ENCODE measurements at places on chromosomes 2 and 18.

DNA sequence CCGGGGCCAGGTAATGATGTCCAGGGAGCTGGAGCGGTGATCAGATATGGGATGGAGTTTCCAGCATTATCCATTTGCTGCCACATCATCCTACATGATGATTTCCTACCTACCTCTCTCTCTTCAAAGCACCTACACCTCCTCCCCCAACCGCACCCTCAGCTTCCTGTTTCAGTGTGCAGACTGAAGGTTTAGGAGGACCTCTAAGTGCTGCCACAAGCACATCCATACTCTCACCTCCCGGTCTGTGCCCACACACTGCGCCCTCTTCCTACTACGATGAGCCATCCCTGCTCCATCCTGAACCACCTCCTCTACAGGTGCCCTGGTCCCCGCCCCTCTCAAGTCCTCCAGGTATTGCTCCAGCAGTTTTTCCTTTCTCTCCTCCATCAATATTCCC is 123.7 kb downstream of the ALPK2 start:
- peak; percentile 69 for ATAC-seq

DNA sequence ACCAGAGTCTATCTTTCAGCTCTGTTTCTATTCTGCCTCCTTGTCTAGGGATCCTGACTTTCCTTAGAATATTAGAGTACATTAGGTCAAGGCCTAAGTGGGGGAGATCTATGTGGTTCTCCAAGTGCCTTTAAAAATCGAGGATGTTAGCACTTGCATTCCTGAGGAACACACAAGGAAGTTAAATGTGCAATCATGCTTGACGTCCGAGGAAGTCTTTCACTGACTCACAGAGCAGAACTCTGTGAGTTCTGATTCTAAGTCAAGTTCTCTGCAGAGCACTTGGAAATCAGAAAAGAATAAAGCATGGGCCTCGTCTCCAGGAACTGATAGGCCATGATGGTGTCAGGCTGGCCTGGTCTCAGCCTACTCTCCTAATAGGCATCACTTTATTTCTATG is 17.2 kb downstream of the FHOD3 start:
- ATAC-seq = no peak

- no peak for ATAC-seq
These were observed 80.5 kb upstream of the SPATS2L start for GRCh38 chr2:200225951-200226350.

DNA sequence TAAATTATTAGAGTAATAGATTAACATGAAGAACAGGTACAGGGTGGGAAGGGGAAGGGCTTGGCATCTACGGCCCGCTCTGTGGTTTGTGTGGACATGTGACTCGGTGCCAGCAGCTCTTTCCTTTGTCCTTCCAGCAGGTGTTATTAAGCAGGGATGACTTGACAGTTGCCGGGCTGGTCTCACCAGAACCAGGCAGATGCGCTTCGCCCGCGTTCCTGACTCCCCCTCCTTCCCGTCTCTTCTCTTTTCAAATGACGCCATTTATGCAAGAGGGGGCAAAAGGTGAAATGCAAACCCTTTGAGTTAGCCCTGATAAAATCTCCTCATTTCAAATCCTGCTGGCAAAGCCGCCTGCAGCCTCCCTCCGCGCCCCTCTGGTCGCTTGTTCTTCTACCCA is 38.9 kb upstream of the MGAT4A start:
- no peak for ATAC-seq

- no peak for ATAC-seq
These were observed 11.4 kb downstream of the RBKS start for GRCh38 chr2:27878825-27879224.

- ATAC-seq = peak; percentile 29
These were observed 16.9 kb downstream of the TGIF1 start for GRCh38 chr18:3466872-3467271.

GRCh38 chr2:55309446-55309845 is 40.4 kb upstream of the MTIF2 start:
- ATAC-seq = no peak

All from activated T-helper 17 cell treated with anti-CD3 and anti-CD28 coated beads, Interleukin-2, amount 50 U/mL, for 72 hours (primary cell).